ENCODE measurements at places on chromosomes 5 and 9.

GRCh38 chr5:73464016-73464745 is 15.6 kb upstream of the FOXD1 start:
- no peak for DNase-seq

- no peak for DNase-seq
These were observed 48.9 kb downstream of the CXXC5 start for GRCh38 chr5:139696894-139697658.

DNA sequence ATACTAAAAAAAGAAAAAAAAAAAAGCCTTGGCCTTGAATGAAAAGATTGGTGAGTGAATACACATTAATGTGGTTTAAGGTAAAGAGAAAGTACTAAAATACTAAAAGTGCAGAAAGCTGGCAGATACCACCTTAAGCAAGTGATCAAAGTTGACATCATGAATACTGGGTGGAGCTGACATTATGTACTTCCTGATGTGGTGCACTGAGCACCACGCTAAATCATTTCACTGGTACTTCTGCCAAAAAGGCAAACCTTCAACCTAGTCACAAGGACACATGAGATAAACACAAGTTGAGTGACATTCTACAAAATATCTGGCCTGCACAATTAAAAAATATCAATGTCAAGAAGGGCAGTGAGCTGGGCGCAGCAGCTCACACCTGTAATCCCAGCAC is 33.8 kb upstream of the PANK3 start:
- no peak for DNase-seq

GRCh38 chr9:89970701-89971100 is 365.9 kb downstream of the GADD45G start:
- no peak for DNase-seq

DNA sequence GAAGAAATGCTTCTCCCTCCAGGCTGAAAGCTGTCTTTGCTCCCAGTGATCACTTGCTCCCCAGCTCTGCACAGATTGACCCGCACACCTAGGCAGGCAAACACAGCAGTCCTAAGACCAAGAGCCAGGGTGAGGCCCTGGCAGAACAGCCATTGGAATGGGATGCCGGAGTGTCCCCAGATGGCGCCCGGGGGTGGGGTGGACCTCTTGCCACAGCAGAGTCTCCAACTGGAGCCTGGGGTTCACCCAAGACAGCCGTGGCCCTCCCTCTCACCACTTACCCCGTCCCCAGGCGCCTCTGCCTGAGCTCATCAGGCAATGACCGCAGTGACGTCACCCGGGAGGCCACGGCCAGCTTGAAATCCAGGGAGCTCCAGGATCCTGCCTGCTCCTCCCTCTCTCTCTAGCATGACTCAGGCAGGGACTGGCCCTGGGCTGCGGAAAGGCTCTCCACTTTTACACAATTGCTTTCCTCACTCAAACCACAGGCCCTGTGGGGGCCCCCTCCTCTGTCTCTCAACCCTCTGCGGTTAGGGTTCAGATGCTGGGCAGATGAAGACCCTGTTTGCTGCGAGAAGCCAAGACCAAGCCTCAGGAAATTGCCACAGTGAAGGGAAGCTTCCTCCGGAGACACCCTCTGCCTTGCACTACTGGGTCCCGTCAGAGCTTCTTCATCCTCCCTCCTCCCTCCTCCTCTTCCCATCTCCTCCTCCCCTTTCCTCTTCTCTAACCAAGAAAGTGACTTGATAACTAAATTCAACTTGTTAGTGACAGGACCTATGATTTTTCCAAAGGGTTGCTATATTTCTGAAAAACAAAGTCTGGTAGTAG is 24.3 kb upstream of the PTGES start:
- DNase-seq, result peak; percentile 30

DNA sequence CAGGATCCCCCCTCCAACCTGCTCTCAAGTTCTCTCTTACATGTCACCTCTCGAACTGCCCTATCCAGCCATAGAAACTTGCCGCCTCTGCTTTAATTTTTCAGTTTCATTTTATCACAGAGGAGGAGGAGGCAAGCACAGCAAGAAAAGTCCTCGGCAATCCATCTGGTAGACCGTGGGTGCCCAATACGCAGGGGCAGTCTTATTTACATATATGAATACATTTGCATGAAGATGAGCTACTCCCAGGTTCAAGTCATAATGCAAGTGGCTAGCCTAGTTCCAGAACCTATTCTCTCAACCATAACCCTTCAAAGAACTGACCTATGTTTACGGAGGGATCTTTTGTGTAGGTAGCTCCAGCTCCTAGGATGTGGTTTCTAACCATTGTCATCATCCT is 223.2 kb upstream of the PANK3 start:
- no peak for DNase-seq

DNA sequence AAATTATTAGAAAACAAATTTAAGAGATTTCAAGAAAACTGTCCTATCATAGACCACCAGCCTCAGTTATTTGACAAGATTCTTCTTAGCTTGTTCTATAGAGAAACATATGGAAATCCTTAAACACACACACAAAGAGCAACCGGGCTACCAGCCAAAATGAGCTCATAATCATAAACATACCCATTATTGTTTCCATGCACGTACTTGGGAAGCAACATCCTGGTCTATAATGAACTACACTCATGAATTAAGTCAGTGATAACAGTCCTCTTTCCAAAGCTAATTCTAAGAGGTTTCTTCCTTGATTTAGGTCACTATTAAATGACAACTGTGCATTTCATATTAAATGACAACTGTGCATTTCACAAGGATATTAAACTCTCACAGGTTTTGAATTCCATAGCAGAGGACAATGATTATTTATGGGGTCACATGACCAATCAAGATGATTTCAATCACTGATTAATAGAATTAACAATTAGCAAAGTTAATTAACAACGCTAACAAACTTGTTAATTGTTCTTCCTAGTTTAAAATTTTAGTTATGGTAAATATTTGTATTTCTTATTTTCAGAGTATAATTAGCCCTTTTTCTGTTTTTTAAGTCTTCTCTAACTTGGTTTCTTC is 77.0 kb downstream of the OXCT1 start:
- no peak for DNase-seq

- no peak for DNase-seq
These were observed 72.2 kb downstream of the PRDM9 start for GRCh38 chr5:23579566-23579965.

DNA sequence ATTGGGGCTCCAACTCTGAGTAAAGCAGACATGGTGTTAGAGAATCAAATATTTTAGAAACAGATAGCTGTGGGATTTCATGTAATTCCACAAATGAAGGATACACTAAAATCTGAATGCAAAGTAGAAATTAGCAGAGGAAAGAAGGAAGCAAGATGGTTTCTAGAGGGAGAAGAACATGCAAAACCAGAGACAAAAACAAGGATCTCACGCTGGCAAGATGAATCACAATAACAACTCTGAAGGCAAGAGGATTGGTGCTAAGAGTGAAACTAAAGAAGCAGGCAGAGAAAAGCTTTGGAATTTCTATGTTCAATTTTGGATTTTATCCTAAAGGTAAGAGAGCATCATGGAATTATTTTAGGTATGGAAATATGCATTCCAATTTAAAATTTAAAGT is 857.2 kb upstream of the COX7C start:
- DNase-seq, result no peak

- no peak for DNase-seq
These were observed 15.9 kb upstream of the SYNPO start for GRCh38 chr5:150624334-150625163.

DNA sequence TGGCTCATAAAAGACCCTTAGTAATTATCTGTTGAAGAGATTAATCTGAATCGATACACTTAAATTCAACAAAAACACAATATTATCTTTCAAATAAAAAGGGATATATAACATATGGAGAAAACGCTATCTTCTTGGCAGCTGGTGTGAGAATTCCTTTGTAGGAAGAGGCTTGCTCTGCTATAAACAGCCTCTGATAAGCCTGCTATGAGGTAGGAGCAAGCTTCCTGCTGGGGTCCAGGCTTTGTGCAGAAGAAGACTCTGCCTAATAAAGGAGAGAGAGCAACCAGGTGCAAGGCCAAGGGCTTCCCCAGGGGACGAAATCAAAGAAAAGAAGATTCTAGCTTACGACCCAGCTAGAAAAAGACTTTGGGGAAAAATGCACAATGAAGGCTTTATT is 43.3 kb upstream of the SSBP2 start:
- no peak for DNase-seq

- DNase-seq, result no peak
These were observed 93.6 kb downstream of the TTLL11 start for GRCh38 chr9:121999556-121999955.

GRCh38 chr9:16460696-16461095 is 409.8 kb downstream of the BNC2 start:
- DNase-seq, result no peak

DNA sequence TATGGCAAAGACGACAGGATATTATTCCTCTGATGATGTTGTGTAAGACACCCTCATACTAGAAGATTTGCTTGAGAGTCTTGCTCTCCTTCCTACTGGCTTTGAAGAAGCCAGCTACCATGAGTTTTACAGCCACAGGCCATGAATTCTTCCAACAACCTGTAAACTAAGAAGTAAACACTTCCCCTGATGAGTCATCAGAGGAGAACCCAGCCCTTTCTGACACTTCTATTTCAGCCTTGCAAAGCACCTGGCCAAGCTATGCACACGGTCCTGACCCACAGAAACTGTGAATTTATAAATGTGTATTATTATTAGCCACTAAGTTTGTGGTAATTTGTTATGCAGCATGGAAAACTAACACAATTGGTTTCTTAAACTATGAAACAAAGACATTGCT is 288.8 kb upstream of the ADAMTSL1 start:
- no peak for DNase-seq

DNA sequence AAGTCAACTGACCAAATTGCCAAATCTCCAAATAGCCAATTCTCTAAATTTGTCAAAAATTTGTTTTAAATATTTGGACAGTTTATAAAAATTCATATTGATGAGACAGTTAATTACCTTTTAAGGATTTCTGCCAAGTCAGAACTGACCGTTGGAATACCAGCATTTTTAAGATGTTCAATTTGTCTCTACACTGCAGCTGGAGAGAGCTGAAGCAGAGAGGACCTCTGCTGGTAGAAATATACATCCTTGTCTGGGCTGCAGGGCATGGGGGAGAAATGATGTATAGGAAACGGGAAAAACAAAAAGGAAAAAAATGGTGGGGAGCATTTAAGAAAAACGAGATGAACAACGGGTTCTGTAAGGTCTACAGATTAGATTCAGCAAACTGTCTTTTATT is 16.8 kb downstream of the NR6A1 start:
- DNase-seq, result no peak

GRCh38 chr5:75611311-75612225 is at the start of gene ANKDD1B:
ANKDD1B (plus strand) TSS chr5:75611453; CDS start chr5:75611635, 182 bp downstream.
- no peak for DNase-seq

DNA sequence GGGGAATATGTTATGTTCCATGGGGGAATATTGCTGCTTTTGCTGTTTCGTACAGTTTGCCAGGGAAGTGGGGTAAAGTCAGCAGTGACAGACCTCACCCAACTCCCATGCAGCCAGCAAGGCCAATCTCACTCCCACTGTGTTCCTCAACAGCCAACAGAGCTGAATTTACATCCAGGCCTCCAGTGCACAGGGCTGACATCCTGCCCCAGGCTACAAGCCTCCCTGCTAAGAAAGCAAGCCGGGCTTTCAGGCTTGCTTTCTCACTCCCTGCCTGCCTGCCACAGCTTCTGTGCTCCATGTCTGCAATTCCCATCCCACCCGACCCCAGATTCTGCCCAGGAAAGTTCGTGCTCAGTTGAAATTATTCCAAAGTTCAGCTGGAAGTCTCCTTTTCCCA is 25.5 kb upstream of the SNCAIP start:
- no peak for DNase-seq

DNA sequence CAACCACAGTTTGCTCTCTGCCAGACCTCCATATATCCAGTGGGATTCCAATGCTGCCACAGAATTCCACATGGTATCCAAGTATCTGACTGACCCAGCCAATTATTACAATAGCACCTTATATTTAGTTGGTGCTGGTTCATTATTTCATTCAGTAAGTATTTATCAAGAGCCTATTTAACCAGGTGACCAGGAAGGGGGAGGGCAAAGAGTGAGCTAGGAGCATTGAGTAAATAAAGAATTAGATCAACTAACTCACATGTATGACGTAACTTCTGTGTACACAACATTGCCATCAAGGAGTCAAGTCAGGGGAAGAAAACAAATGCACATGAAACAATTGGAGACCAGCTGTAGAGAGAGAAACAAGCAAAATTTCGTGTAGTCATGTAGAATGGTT is 207.1 kb upstream of the PAPPA start:
- DNase-seq, result no peak

- DNase-seq, result no peak
These were observed 311.5 kb downstream of the EFNA5 start for GRCh38 chr5:107359033-107359915.

DNA sequence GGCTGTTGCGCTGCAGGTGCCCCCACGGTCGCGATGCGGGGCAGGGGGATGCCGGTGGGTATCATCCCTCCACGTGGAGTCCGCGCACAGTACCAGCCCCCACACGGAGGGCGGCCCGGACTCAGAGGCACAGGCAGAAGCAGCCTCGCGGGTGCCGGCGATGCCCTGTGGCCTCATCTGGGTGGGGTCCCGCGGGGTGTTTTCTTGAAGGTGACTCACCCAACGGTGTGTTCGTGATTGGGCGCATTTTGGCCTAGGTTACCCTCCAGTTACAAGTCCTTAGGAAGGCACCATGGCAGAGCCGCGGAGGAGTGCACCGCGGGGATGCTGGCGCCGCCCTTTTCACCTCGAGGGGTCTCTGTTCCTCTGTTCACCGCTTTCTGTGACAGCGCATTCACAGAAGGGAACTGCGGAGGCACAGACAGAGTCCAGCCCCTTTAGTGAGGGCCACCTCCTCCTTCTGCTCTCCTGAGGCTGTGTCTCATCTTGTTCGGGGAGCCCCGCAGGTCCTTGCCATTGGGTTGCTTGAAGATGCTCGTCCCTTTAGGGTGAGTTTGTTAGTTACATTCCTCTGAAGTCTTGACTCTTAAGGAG is 21.6 kb upstream of the EXOC3 start:
- no peak for DNase-seq

GRCh38 chr9:126927419-126927818 is 12.8 kb downstream of the RALGPS1 start:
- no peak for DNase-seq

GRCh38 chr9:111970827-111971226 is 74.2 kb downstream of the UGCG start:
- no peak for DNase-seq

DNA sequence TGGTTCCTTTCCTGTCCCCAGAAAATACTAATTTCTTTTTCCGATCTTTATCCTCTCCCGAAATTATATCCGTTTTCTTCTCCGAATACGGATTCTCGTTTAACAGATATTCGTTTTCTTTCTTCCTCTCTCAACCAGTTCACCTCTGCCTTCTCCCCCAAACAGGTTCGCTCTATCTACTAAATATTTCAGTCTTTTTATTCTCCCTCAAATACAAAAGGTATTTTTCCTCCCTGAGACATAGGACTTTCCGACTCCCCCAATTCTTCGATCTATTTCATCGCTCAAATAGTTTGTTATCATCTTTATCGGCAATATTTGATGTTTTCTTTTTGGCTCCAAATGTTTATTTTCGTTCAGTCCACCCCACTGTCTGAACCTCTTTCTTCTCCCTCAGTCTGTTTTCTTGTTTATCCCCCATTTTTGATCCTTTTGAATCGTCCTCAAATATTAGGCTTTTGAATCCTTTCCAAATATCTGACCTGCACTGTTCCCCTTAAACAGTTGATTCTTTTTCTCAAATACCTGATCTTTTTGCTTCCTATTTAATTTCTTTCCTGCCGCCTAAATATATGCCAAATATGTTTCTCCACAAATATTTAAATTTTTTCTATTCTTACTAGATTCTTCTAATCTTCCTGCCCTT is 4.4 kb downstream of the PITX1 start:
- DNase-seq, result no peak

- DNase-seq, result no peak
These were observed 2.6 kb upstream of the SPATA31E1 start for GRCh38 chr9:87880116-87880515.

GRCh38 chr5:172886974-172887501 is 53.0 kb downstream of the ERGIC1 start:
- no peak for DNase-seq

Measured in stimulated activated CD8-positive, alpha-beta memory T cell treated with anti-CD3 and anti-CD28 coated beads, Interleukin-4, amount 100 ng/mL, for 1 hour (primary cell).